Retina (tissue), 1 donor: ENCODE measurements at places on chromosomes 1 and 21.

DNA sequence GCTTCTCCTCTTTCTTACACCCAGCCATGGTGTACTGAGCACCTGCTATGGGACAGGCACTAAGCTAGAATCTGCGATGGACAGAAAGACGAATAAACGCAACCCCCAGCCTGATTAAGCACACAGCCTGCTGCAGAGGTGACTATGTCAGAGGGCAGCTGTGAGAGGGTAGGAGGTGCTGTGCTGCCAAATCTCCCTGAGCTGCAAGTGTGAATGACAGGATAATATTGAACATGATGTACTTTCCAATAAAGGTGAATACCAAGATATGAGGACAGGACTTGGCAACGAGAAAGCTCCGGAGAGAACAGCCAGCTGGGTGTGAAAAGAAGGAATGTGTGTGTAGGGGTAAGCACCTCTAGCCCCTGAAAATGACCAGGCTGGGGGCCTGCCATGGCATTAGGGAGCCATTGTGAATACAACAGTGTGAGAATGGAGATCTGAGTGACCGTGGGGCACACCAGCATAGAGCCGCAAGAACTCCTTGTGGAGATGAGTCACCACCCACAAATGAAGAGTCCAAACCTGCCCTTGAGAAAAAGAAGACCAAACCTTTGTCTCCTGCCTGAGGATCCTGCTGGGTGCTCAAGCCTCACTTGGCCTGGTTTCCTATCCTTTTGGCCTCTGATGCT lies 83.0 kb upstream of the ATF3 start:
- no peak for DNase-seq

DNA sequence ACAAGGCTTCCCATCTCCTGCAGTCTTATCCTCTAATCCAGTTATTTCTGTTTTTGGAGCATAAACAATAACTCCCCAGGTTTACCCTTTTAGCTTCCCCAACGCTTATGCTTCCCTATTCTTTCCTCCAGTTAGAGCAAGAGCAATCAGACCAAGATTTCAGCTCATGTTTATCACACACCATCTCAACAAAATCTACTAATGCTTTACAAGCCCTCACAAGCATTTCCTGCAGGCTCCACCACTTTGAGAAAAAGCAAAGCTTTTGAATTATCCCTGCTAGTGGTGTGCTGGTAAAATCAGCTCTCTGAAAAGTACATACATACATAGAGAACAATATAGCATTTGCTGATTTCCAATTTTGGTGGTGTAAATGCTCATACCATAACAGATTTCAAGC lies 92.9 kb downstream of the EDEM3 start:
- DNase-seq: no peak

DNA sequence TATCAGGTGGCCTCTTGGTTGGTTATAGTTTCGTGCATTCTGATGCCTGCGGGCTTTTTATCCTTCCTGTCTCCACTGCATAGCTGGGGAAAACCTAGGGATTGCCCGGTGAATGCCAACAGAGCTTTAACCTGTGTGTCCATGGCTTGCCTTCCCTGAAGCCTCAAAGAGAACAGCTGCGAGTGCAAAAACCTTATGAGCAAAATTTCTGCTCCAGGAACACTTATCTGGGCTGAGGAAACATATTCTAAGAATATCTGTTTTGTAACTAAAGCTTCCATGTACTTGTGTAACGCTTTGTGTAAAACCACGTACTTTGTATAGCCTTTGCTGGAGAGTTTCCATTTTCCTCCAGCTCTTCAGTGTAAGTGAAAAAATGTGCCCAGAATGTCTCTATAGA lies 7.2 kb downstream of the CNST start:
- DNase-seq: no peak

- no peak for DNase-seq
Measured at GRCh38 chr1:29858646-29859045, 622.3 kb downstream of the PTPRU start.

DNA sequence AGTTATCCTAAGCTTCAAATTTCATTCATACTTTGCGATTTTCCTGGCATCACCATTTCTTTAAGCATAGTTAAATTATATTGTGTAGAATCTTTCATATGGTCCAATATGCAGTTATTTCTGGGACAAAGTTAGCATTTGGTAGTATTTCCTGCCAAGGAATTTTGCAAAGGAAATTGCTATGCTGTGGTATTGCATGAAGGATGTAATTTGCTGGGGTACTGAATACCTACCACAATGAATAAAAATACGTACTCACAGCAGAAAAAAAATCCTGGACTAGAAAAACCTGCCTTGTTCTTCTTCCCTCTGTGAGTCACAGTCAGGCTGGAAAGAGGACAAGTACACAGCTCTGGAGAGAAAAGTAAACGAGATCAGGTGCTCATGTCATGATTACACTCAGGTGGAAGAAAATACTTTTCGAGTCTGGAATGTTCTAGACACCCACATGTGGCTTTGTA lies 241.2 kb downstream of the PTBP2 start:
- no peak for DNase-seq

DNA sequence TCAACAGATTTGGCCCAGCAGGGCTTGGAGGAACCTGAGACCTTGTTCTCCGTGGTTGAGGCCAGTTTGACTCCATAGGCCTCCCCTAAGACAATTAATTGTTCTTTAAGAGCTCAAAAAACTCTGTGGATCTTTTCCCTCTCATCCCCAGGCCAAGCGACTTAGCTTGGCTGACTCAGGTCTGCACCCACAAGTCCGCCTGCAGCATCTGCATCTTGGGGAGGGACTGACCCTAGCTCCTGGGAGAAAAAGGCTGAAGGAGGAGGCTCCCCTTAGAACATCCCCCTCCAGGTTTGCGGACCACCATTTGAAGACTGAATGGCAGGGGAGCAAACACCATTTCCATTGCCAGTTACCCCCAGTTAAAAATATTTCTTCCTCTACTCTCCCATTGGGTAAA lies 1.5 kb upstream of the HES2 start:
- DNase-seq: no peak

DNA sequence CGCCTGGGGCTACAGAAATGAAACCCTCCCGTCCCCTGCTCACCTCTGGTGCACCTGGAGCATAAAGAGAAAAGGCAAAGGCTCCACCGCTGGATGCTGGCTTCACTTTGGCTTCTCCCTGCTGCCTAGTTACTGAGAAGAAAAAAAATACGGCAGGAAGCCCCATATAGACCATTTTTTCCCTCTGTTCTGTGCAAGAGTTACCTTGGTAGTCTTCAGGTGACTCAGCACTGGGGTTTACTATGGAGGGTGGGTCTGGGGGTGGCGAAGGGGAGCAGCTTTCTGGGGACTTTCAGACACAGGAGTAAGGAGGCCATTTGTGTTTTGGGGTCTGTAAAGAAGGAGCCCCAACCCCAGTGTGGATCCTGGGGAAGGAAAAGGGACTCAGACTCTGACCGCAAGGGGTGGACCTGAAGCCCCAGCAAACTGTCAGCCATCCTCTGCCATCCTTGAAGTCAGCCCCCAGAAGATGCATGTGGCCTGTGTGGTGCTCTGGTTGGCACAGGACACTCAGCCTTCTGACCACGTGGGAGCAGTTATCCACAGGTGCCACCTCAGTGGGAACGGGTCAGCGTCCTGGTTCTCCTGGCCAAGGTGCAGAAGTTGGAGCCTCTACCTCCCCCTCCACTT lies 25.9 kb upstream of the EPS8L3 start:
- no peak for DNase-seq

DNA sequence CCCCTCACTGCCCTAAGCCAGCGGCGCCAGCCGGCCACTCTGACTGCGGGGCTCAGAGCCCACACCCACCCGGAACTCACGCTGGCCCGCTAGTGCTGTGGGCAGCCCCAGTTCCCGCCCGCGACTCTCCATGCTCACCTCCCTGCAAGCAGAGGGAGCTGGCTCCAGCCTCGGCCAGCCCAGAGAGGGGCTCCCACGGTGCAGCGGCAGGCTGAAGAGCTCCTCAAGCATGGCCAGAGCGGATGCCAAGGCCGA lies 41.5 kb downstream of the SLC2A1 start:
- DNase-seq: no peak

- no peak for DNase-seq
Measured at GRCh38 chr1:38991638-38992411, 749 bp downstream of the AKIRIN1 start.
